A673 (cell line): ENCODE measurements at places on chromosomes 16 and 17.

DNA sequence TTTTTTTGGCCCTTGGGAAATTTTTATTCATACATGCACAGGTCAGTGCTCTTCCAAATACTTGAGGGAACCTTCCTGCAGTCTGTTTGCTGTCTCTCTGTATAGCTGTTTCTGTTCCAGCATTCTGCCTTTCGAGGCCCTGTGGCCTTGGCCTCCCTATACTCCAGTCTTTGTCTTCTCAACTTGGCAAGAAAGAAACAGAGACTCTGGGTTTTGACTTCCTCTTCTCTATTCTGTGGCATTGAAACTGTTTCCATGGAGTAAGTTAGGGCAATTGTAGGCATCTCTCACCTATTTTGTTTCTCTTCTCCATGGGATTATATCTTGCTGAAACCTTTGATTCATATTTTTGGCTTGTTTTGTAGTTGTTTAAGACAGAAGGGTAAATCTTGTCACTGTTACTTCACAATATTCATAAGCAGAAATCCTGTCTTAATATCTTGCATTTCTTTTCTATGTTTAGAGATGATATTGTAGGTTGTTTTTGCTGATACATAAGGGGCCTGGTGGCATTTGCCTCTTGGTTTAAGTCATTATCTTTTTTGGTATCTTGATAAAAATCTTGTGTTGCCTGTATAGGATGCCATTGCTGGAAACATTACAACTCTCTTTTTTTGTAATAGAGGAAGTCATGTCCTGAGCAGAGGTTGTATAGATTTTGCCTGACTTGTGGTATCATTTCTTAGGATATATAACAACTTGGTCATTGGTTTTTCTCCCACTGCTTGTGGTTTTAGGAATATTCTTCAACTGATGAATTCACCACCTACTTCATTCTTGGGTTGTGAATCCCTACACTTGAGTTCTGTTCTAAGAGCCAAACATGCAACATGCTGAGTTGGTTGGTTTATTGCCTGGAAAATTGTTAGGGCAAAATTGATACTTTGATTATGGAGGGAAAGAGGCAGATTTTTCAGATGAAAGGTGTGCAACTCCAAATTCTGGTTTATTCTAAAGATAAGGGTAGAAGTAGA, 168.6 kb downstream of the FTO start:
- DNase-seq = no peak

DNA sequence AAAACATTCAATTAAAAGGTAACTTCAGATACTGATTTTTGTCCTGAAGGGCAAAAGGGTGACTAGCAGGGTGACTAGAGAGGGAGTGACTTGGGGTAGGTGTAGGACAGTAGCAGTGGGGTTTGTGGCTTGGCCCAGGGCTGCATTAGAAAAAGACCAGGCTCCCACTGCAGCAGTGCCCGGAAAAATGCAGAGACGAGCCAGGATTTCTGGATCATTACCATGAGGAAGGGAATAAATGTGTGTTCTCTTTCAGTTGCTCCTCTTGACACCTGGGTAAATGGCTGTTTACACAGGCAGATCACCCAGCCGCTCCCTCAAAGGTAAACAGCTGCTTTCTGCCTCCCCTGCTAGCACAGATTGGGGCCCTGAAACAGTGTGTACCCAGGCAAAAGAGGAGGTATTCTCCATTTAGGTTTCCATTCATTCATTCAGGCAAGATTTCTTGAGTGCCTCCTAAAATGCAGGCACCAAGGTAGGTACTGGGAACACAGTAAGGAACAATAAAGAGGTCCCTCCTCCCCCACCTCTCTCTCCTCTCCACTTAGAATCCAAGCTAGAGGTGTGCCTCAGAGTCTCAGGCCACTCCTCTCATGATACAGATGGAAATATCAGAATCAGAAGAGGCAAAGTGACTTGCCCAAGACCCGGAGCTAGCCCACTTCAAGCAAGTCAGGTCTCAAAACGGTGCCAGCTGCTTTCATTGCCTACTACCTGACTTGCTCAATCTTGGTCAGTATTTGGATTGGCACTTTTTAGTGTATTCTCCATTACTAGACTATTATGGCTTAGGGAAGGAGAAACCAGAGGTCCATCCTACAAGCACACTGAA, 15.2 kb upstream of the TOX3 start:
- DNase-seq = no peak

DNA sequence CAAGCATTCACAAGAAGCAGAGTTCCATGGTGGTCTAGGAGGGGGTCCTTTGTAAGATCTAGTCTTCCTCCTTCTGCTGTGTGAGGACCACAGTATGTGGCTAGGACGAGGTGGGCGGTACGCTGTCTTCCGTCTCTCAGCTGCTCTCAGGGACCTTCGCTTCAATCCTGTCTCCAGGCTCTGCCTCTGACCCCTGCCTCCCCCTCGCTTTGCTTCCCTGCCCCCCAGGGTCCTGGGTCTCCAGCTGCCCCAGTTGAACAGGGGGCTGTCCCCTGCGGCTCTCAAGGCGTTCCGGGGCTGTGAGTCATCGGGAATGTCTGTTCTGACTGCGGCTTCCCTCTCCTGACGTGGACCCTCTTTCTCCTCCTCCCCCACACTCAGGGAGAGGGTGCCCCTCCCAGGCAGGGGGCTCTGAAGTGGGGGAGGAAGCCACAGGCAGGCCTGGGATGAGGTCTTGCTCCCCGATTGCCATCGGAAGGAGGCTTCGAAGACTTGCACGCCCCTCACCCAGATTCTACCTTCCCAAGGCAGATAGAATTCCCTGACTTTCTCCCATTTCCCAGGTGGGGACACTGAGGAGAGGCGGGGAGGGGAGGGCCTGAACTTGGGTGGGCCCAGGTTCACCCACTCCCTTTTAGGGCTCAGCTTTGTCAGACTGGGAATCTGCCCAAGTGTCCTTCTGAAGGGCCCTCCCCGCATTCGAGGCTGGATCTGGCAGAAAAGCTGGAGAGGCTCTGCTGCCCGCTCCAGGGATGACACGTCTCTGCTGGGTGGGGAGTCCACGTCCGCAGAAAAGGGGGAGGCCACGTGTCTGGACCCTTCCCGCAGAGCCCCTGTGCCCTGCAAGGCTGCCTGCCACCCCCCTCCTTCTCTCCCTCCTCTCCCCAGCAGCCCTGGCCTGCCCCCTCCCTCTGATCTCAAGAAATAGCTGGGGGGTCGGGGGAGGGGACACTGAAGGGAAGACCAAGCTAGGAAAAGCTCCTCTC, 9.1 kb upstream of the COL1A1 start:
- DNase-seq = peak; percentile 80

GRCh38 chr16:8795091-8795490, 2.3 kb downstream of the TMEM186 start:
- no peak for DNase-seq

GRCh38 chr17:43855061-43855460, 8.1 kb downstream of the CD300LG start:
- no peak for DNase-seq
